ENCODE measurements at places on chromosomes 6 and 20.

DNA sequence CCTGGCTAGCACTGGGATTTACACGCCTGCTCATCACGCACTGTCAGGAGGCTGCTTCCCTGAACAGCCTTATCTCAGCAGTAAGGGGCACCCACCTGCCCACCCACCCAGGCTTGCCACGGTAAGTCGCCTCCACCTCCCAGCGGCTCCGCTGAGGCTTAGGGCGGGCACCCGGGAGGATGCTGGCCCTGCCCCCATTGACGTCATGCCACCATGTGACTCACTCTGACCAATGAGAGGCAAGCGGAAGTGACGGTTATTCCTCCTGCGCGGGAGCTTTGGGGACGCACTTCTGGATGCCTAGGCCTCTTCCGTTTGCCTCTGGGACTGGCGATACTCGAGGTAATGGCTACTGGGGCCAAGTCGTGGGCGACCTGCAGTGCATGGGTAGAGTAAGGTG is 256.8 kb downstream of the QKI start:
- no peak for DNase-seq

GRCh38 chr20:37316116-37316774 is 26.8 kb downstream of the MANBAL start:
- DNase-seq, result no peak

DNA sequence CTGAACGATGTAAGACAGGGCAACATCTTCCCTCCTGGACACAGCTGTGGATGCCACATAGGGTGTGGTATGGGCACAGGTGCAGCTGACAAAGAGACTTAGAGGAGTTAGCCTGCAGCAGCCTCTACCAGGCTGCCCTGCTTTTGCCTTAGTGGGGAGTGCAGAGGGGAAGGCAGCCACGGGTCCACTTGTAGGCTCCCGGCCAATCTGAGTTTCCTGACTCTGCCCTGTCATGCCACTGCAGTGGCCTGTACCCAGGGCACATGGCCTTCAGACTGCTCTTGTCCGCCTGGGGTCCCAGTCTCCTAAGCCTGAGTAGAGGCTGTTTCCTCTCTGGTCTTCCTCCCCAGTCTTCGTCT is 17.1 kb upstream of the CST9L start:
- DNase-seq, result no peak

DNA sequence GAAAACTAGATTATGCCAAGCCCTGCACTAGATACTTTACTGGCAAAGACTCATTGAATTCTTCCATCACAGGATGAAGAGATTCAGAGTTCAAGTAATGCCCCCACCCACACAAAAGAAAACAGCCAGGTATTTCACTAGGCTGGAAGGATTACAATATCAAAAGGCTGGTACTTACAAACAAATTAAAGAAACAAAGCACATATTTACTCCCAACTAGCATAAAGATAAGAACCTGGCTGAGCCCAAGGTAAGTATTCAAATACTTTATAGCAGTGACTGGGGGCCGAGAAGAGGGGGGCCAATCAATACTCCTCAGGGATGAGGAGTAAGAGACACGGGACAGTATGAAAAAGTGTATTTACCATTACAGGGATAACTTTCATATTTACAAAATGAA is 3.7 kb downstream of the ACOT8 start:
- no peak for DNase-seq

GRCh38 chr20:57620274-57620990 is at the start of gene ZBP1:
TSS of gene ZBP1 (minus strand) at chr20:57620426. CDS start at chr20:57620295, 131 bp downstream.
- DNase-seq, result no peak

- DNase-seq, result no peak
These were observed 170.7 kb upstream of the SCGN start for GRCh38 chr6:25481267-25481666.

GRCh38 chr6:53634184-53634631 is 31.3 kb downstream of the KLHL31 start:
- no peak for DNase-seq

DNA sequence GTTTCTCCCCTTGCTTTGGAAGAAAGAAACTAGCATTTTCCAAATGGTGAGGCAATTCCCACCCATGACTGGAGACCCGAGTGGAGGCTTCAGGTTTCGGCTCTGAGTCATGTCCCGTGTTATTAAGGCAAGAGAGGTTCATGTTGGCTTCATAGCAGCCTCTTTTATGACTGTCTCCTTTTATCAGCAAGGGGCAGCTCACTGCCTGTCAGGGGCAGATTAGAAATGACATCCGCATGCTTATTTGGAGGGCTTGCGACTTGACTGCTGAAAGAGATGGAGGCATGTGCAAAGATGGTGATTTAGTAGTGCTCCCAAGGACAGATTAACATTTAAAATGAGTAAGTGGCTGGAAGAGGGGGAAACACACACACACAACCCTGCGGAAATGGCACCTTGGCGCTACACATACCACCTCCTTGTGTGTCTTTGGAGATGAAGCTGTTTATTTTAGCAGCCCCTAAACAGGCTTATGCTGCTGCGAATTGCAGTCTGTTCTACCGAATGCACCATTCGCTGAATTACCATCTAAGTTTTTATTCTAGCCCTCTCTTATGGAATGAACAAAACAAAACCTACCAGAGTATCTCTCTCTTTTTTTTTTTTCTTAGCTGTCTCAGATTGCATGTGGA is 52.1 kb upstream of the VSTM2L start:
- no peak for DNase-seq

GRCh38 chr20:62495749-62496567 is 20.2 kb upstream of the GATA5 start:
- no peak for DNase-seq
